Uterine smooth muscle cell (primary cell): ENCODE measurements at places on chromosomes 1 and 21. TPM values are rescaled to one million over a fixed set of nuclear protein-coding genes. Genes with fewer than 3 reads are reported as not detected.

The TAL1 gene
- 0.11 TPM in 1 of 2 replicates, not detected in the other for total RNA-seq

The OR2G2 gene
- not detected in 2 replicates for total RNA-seq

The COA7 gene
- total RNA-seq: 15.5 and 18.0 TPM in 2 replicates

The SEMA4A gene
- 0.66 and 1.2 TPM in 2 replicates for total RNA-seq

The PRKAB2 gene
- 9.8 and 14.4 TPM in 2 replicates for total RNA-seq

The SH2D1B gene
- total RNA-seq: under 0.01 TPM in 1 of 2 replicates, not detected in the other
